Stimulated activated CD4-positive, alpha-beta T cell treated with anti-CD3 and anti-CD28 coated beads, Interleukin-15, amount 100 ng/mL, for 1 hour (primary cell): ENCODE measurements at places on chromosomes 4 and X.

GRCh38 chr4:30153427-30153826, 566.7 kb upstream of the PCDH7 start:
- DNase-seq, result no peak

GRCh38 chrX:8579602-8580001, 115.0 kb downstream of the VCX3B start:
- DNase-seq, result no peak

GRCh38 chrX:129701624-129702069, 37.1 kb upstream of the XPNPEP2 start:
- DNase-seq, result no peak

GRCh38 chr4:2723751-2724150, 32.4 kb downstream of the TNIP2 start:
- no peak for DNase-seq

- no peak for DNase-seq
These were observed 208.0 kb downstream of the PRDM5 start for GRCh38 chr4:120714417-120715010.

GRCh38 chr4:83329521-83330110, 5.0 kb downstream of the HPSE start:
- no peak for DNase-seq

- peak; percentile 15 for DNase-seq
These were observed 284.7 kb downstream of the CAMK2D start for GRCh38 chr4:113476800-113477199.
